Hematopoietic multipotent progenitor cell treated with erythropoietin and hydrocortisone succinate and interleukin-3 and kit ligand, for 8 days (in vitro differentiated cells): ENCODE measurements at places on chromosomes 5 and 9.

GRCh38 chr9:26326563-26326962 is 566.0 kb downstream of the CAAP1 start:
- DNase-seq, result peak; percentile 31

GRCh38 chr9:101514071-101514470 is 19.6 kb upstream of the RNF20 start:
- no peak for DNase-seq

DNA sequence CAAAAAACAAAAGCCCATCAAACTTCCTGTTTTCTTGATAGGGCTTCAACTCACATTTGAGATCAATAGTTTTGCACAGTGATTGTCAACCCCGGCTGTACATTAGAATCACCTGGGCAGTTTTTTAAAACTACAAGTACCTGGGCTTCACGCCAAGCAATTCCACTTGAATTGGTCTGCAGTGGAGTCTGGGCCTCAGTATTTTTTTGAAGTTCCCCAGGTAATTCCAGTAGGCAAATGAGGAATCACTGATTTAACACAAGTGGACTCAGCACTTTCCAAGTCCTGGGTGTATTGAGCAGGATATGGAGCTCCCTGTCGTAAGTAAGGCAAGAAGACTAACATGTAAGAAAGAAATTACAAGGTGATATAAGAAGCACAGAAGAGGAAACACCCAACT is 14.8 kb upstream of the SMIM15 start:
- DNase-seq, result no peak

- no peak for DNase-seq
Measured at GRCh38 chr5:124872615-124873014, 126.2 kb upstream of the ZNF608 start.

- DNase-seq, result no peak
Measured at GRCh38 chr5:158769079-158769478, 330.6 kb downstream of the EBF1 start.

DNA sequence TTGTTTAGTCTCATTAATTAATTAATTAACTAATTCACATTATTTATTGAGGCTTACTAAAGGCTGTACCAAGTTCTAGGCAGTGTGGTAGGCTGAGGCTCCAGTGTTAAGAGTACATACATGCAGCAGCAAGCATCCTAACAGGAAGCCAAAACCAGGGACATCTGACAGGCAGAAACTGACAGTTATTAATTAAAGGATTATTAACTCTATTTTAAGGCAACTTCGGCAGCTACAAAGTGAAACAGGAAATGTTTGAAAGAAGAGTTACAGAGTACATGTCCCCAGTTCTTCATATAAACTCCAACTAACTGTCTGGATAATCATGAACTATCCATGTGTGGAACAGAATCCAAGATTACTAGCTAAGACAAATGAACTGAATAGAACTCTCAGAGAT is 39.3 kb upstream of the GABRB2 start:
- DNase-seq, result no peak

DNA sequence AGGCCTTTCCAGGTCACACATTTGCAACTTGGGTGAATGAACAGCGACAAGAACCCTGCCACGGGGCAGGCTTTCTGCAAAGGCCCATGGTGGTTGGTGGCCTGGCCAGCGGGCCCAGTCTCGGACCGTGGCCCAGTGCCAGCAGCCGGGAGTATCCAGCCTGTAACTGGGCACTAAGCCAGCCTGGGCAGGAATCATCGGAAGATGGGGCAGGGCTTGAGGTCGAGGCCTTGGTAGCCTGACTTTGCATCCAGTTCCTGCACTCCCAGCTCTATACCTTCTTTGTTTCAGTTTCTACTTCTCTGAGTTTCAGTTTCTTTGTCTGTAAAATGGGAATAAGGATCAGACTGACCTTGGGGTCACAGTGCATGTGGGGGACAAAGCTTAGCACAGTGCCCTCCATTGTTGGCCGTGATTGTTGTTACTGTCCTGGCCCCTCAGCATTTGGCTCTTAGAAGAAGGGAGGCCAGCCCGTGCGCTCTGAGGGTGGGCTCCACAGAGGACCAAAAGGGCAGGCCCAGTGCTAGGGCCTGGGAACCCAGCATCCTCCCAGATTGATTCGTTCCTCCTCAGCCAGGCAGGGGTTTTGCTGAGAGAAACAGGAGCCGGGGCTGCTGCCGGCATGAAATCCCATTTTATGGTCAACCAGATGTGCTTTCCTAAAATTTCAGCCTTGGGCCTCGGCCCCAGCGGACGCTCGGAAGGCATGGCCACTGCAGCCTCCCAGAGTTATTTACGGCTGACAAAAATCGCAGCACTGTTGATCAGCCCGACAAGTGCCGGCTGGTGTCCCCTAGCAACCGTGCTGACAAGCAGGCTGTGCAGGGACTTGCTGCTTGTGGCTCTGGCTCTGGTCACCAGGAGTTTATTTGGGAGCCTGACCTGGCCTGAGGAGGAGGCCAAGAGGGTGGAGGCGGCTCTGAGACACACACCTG is 43.6 kb downstream of the JADE2 start:
- no peak for DNase-seq
